Activated CD4-positive, alpha-beta T cell treated with anti-CD3 and anti-CD28 coated beads for 1 hour (primary cell): ENCODE measurements at places on chromosomes 13 and 19.

- DNase-seq, result no peak
These were observed 320.1 kb upstream of the SLC10A2 start for GRCh38 chr13:103386341-103386740.

DNA sequence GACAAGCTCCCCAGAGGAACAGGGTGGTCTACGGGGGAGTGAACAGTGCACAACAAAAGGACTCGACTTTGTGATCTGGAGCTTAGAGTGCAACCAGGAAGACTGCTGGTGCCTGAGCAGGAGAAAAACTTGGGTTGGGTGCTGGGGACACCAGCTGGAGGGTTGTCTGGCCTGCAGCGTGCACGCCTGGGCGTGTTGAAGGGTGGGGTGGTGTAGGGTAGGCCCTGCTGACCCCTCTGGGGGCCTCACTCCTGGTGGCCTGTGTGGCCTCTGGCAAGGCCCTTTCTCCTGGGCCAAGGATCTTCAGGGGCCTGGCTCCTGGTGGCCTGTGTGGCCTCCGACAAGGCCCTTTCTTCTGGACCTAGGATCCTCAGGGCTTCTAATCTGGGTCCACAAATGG is 4.7 kb upstream of the RSPH6A start:
- no peak for DNase-seq

GRCh38 chr19:3849092-3849491 is 19.7 kb downstream of the ZFR2 start:
- DNase-seq, result no peak

DNA sequence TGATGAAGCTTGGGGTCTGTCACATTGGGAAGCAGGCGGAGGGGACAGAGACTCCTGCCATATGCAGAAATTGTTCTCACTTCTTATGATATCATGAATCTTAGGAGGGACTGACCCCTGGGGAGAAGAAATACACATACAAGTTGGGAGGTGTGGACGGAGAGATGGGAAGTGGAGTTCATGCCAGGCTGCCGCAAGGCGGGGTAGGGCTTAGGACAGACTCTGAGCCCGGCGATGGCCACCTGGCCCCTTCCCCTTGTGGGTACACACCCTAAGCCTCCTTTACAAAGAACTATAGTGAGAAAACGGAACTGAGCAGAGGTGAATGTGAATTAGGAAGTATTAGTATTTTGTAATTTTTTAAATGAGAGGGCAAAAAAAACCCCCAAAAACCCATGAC is 177.0 kb upstream of the IRS2 start:
- DNase-seq, result no peak

GRCh38 chr19:7730286-7731217 is 1.4 kb downstream of the CLEC4G start:
- no peak for DNase-seq
